Urinary bladder (tissue), 4 donors: ENCODE measurements at places on chromosomes 6 and 20. TPM values are rescaled to one million over a fixed set of nuclear protein-coding genes. Genes with fewer than 3 reads are reported as not detected.

C6orf52 gene
- 0.57 TPM for polyA plus RNA-seq

UBE3D gene
- 4.0 TPM for polyA plus RNA-seq

- DNase-seq = no peak
These were observed 40.7 kb downstream of the PLCB4 start for GRCh38 chr20:9109566-9109965.

DNA sequence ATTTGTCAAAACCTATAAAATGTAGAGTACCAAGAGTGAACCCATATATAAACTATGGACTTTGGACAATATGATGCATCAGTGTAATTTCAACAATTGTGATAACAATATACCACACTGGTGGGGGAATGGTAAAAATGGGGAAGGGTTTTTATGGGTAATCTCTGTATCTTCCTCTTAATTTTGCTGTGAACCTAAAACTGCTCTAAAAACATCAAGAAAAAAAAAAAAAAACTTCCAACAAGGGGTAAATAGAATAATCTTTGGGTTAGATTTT is 592.0 kb upstream of the ADGRB3 start:
- DNase-seq = no peak

DNA sequence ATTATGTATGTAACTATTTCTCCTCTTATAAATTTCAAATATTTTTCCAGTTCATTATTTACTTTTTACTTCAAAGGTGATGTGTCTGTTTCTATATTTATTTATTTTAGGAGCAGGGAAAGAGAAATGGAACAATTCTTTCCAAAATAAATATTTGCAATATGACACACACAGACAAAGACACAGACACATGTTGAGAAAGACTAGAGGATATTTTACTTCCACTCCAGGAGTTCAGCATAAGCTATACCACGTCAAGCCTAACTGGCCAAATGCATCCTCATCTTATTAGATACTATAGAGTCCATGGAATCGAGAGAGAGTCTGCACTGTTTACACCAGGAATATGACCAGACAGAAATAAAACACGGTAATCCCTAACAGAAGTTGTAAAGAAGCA is 13.3 kb downstream of the RALGAPA2 start:
- no peak for DNase-seq

DNA sequence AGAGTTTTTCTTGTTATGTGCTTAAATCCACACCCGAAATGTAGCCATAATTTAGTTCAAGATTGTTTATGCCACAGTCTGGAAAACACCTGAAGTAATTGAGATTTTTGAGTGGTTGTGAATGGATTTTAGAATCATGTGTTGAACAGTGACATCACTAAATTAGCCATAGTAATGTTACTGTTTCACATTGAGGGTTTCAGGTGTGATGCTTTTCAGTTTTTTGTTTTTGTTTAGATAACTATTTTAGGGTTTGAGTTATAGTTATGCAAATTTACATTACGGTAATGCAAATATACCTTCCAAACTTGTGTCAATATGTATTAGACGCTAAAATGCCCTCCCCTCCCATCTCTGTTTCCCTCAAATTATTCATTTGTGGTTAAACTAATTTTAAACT is 22.9 kb downstream of the QKI start:
- no peak for DNase-seq

- DNase-seq = no peak
These were observed 15.0 kb downstream of the ELOVL5 start for GRCh38 chr6:53333439-53334408.

DNA sequence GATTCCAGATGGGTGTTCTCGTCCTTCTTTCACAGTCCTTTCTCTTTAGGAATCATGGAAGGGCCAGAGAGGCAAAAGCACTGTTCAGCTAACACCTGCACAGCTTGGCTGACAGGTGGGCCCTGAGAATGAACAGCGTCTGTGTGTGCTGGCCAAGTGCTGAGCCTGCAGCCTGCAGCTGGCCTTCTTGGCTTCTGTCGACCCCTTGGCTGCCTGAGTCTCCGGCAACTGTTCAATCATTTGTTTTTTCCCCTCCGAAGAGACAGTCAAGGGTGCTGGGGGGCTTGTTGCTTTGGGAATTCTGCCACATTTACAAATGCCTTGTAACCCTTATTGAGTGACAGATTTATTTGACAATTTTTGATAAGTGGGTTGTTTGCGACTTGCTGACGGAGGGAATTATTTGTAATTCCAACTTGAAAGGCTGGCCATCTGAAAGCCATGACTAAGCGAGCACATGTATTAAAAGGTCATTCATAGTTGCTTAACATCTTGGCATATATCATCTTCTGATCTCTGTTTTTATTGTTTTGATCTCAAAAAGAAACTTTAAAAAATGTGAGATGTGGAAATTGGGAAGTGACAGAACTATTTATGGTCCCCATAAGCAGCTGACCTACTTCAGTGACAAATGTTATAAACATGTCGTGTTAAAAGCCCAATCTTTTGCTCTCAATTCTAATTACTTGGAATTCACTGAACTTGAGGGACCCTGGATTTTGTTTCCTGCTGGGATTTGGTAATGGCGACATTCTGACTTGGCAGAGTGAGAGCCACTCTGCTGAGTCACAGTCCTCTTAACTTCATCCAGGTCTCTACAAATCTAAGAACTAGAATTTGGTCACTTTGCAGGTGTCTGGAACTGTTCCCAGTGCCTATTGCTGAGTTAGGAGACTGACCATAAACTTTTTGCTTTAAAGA is 41.9 kb upstream of the FERMT1 start:
- no peak for DNase-seq

GRCh38 chr20:25037288-25038102 is 20.4 kb downstream of the ACSS1 start:
- DNase-seq = no peak
